ENCODE measurements at places on chromosomes 2 and 18.

GRCh38 chr2:55107436-55107835 is 57.2 kb upstream of the RTN4 start:
- no peak for DNase-seq

GRCh38 chr2:207066791-207067460 is 98.8 kb downstream of the KLF7 start:
- DNase-seq: no peak

DNA sequence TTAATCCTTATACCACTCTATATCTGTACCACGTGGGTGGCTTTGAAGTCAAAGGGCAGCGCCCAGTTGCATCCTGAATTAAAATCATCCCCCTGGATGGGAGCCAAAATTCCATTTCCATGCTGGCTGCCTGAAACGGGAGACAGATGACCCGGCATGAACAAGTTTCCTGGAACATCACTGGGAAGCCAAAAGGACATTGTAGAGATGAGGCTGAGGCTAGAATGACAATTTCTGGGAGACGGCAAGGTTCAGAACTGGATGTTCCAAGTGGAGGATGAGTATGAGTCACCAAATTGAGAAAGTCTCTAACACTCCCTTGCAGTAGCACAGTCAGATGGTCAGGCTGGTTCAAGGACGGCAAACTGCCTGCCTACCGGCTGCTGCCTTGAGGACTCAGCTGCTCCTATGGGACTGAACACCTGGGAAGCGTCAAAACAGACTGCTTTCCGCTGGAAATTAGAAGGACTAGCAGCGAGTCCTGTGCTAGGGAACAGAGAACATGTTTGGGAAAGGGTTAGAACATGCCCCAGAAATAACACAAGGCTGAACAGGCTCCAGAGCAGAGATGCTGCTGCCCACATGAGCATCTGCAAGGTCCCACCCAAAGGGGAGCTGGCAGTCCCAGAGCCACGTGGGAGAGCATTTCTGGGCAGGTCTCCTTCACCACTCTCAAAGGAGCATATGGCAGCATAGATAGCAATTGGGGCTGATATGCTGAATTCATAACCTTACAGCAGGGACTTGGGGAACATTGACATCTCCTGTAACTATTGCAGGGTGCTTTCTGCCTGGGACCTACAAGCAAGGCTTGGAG is 32.0 kb downstream of the YPEL5 start:
- DNase-seq: no peak

DNA sequence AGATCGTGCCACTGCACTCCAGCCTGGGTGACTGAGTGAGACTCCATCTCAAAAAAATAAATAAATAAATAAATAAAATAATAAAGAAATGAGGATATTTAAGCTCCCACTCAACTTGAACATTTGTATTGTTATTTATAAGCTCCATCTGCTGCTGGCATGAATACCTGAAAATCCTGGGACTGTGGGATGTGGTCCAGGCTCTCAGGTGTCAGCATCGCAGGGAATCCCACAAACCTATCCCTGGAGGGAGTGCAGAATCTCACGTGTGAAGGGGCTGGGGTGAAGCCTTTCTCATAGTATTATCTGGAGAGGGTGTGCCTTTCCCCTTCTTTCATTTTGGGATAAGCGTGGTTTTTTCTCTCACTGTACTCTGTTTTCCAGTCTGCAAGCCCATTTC is 47.4 kb upstream of the POLE4 start:
- DNase-seq: no peak

- DNase-seq: no peak
Observed at GRCh38 chr18:13471971-13472628, 253.5 kb downstream of the LDLRAD4 start.

DNA sequence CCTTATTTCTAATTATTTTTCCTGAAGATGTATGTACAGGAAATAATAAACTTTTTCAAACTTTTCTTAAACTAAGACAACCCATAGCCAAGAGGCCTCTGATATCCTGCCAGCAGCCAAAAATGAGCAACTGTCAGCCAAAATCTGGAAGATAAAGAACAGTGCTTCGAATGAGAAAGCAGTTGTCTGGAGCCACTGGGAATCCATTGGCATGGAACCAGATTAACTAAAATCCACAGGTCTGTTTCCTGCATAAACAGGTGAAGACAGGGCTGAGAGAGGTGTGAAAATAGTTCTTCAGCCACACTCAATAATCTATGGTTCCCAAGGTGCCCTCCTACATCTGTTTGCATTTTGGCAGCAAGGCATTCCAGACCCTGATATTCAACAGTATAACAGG is 1076.7 kb upstream of the PIK3C3 start:
- no peak for DNase-seq

DNA sequence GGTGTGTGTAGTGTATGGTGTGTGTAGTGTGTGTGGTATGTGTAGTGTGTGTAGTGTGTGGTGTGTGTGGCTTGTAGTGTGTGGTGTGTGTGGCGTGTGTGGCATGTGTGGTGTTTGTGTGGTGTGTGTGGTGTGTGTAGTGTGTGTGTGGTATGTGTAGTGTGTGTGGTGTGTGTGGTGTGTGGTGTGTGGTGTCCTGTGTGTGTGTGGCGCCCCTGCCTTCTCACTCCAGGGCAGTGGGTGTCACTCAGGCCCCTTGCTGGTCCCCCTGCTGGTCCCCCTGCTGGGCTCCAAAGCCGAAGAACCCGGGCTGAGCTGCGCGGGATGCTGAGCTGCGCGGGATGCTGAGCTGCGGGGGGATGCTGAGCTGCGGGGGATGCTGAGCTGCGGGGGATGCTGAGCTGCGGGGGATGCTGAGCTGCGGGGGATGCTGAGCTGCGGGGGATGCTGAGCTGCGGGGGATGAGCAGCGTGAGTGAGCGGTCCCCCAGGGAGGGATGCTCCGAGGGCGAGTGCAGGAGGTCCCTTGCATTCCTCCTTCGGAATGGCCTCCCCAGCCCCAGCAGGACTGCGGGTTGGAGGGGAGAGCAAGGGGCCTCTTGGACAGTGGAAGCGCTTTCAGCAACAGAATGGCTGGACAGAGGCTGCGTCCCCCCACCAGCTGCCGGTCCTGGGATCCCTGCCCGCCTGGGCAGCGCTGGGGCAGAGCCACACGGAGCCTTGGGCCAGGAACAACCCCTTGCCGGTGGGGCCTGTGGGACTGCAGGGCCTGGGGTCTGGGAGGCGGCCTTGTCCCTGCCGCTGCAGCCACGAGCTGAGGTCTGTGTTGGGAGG is 3.4 kb upstream of the RTP5 start:
- no peak for DNase-seq

DNA sequence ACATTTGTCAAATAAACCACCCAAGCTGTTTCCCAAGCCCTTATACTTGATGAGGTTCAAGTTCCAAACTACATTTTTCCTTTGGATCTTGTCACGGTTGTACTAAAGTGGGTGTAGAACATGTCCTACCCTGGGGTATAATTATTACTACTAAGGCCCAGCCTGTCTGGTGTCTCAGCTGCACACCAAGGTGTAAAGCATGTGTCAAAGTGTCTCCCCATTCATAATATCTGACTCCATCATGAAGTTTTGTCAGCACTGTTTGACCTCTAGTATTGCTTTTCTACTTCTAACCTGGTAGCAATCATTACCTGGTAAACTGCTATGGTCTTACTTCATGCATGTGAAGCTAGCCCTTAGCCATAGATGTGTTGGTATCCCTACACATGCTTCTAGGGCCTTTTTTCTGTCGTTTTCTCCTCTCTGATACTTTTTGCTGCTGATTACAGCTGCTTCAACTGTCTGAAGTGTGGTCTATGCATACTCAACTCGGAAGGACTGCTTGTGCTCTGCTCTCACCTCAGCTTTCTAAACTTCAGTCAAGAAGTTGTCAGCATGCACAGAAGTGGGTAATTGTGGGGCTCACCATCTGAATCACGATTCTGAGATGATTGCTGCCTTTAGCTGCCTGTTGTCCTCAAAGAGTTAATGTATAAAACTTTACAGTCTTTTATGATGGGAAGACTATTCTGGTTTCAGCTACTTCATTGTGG is 445.7 kb upstream of the TRIB2 start:
- no peak for DNase-seq

- no peak for DNase-seq
Observed at GRCh38 chr2:207833251-207833751, 63.6 kb upstream of the FZD5 start.

GRCh38 chr2:113905886-113906285 is 16.0 kb downstream of the ACTR3 start:
- no peak for DNase-seq

DNA sequence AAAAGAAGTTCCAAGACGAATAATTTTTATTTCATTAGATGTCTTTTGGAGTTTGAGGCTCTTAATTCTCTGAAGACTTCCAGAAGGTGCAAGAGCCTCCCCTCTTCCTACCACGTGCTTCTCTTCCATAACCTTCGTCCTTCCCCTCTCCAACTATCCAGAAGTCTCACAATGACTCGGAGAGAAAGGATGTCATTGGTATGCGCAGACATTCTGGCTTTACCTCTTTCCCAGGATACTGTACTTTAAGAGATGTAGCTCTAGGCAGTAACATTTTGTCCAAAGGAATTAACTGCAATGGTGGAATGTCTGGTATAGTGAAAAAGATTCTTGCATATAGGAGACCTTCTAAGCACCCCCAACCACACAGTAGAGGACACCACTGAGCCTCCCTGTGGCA is 249.0 kb upstream of the OSR1 start:
- DNase-seq: no peak

DNA sequence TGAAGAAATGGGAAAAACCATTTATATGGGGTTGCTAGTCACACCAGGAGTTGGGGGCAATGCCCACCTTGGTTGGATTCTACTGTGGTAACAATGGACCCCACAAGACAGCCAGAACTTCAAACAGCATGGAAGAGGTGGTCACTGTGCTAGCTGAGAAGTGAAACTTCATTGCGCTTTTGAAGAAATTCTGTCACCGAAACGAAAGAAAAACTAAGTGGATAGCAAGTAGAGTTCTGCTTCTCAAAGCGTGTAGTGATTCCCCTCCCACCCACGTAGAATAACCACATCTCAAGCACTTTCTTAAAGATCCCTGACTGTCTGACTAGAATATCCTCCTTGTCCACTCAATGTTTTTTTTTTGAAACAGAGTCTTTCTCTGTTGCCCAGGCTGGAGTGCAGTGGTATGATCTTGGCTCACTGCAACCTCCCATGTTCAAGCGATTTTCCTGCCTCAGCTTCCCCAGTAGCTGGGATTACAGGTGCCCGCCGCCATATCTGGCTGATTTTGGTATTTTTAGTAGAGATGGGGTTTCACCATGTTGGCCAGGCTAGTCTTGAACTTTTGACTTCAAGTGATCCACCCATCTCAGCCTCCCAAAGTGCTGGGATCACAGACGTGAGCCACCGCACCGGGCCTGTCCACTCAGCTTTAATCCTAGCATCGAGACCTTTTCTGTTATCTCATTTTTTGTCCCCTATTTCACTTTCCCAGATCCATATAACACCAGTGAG is 30.1 kb upstream of the CCL20 start:
- DNase-seq: no peak

GRCh38 chr18:55549474-55550104 is 38.4 kb downstream of the TCF4 start:
- DNase-seq: no peak

DNA sequence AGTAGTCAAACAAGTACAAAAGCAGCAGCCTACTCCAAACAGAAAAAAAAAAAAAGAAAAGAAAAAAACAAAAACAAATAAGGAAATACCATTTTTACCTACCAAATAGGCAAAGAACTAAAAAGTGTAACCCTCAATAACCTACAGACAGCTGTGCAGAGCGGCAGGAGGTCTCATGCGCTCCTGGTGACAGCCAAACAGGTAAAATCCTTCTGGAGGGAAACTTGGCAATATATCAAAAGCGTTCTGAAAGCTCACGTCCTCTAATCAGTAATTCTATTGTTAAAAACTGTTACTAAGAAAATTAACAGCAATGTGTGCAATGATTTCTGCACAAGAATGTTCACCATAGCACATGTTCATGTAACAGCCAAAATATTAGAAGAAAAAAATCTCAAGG is 105.6 kb downstream of the AFF3 start:
- DNase-seq: no peak

- no peak for DNase-seq
Observed at GRCh38 chr2:241561832-241562231, 3.3 kb downstream of the BOK start.

DNA sequence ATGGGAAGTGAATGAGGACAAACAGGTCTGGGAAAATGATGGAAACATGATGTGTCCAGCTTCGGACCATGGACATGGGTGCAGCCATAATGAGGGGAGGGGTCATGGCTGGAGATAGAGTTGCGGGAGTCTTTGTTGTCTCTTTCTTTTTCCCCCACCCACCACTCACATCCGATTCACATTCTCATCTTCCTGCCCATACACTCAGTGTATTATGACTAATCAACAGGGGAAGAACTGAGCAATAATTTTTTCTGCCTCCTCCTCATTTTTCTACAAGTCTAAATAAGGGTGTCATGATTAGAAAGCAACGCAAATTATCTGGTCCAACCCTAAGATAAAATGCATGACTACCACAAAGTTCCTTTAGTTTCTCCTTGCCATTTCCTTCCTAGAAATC is 5.7 kb upstream of the SERPINB2 start:
- no peak for DNase-seq

DNA sequence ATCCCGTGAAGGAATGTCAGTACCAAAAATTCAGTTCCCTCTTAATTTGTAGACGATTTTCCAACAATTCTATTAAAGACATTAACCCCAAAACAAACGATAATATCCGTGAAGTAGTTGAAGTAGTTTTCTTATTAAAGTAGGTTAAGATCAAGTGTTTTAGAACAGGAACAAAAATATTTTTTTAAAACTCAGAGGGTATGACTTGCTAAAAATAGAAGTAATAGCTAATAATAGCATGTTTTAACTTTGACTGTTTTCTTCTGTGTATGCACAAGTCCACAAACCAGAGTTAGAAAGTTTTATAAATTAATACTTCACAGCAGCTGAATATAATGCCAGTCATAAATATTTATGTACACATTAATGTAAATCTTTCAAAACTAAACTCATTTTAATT is 2.4 kb downstream of the DNAJC10 start:
- DNase-seq: no peak

- no peak for DNase-seq
Observed at GRCh38 chr18:46516555-46516954, 140.5 kb downstream of the LOXHD1 start.

DNA sequence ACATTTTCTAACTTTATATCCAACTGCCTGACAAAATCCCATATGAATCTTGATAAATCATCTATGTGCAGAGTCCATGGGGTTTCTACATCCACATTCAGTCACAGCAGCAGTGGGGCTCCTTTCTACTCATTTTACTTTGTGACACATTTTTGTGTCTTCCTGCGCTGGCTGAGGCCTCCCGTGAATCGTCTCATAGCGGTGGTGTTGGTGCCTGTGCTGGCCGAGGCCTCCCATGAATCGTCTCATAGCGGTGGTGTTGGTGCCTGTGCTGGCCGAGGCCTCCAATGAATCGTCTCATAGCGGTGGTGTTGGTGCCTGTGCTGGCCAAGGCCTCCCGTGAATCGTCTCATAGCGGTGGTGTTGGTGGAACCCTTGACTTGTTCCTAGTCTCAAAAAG is 17.0 kb downstream of the SNED1 start:
- no peak for DNase-seq

GRCh38 chr2:148023861-148024260 is 3.0 kb downstream of the MBD5 start:
- DNase-seq: no peak

GRCh38 chr2:9949239-9949991 is 2.1 kb upstream of the GRHL1 start:
- no peak for DNase-seq

- no peak for DNase-seq
Observed at GRCh38 chr2:21291426-21291825, 167.7 kb downstream of the TDRD15 start.

GRCh38 chr2:148721520-148721931 is 77.0 kb downstream of the EPC2 start:
- DNase-seq: no peak

Data from stimulated activated CD8-positive, alpha-beta memory T cell treated with anti-CD3 and anti-CD28 coated beads, Interleukin-15, amount 100 ng/mL, for 4 hours (primary cell).